H9 (cell line): ENCODE measurements at places on chromosomes 6 and 20.
A peak's percentile ranks its signal among the peaks of the same experiment; 100 is the strongest.

DNA sequence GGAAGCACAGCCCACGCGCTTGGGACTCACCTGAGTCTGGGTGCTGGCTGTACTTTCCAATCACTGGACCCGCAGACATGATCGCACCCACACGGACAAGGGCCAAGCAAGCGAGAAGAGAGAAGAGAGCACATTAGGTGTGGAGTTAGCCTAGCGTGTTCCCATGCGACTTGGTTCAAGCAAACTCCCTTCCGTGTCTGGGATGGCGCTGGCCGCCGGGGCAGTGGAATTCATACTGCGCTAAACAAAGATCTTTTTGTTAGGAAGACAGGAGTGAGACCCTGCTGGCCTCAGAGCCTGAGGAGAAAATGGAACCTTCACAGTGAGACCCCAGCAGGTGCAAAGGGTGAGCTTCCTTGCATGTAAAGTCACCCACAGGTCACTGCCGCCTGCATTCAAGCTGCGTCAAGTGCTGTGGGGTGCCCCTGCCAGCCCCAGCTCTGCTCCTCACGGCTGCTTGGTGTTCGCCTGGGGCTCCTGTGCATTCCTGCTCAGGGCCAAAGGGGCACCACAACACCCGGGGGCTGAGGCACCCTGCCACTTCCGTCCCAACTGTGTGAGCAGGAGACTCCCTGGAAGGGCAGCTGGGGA, 26.4 kb downstream of the PSMG4 start:
- no peak for DNase-seq

DNA sequence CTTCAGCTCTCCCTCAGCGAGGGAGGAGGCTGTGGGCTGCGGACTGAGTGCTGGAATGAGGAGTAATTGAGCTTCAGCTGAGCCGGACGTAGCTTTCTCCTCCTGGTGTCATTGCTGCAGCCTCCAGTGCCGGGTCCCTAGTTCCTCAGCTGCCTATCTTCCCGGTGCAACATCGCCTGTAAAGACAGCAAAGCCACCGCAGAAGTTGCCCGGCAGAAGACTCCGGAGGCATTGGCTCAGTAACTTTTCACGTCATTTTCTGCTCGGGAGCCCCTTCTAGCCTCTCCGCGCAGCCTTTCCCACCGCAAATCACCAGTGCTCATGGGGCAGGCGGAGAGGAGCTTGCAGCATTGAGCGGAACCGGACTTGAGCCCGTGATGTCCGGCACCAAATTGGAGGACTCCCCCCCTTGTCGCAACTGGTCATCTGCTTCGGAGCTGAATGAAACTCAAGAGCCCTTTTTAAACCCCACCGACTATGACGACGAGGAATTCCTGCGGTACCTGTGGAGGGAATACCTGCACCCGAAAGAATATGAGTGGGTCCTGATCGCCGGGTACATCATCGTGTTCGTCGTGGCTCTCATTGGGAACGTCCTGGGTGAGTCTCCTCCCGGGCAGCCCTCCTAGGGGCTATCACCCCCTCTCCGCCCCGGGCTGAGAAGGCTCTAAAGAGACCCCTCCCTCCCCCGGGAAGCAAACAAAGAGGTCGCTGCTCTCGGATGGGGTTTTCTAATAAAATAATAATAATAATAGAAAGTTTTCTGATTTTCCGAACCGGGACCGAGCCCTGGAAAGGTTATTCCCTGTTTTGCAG, at the start of gene HCRTR2:
TSS of gene HCRTR2 (plus strand) at position 305 of the 816 bp plus-strand sequence. CDS start at position 378, 73 bp downstream.
- DNase-seq = peak; percentile 62

DNA sequence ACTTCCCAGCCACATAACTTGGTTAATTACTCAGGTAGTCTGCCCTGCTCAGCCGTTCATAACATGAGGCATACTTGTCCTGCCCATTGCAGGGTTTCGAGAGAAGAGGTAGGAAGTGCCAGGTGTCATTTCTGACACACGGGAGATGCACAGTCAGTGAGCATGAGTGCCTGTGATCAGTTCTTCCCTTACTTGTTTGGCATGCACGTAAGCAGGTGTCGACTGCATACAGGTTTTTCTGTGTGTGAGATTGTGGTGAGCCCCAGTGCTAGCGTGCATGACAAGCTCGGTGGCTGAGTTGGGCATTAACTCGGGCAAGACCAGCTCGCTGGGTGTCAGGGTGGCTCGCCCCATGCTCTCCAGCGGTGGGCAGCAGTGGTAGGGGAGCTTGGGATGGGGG, 51.2 kb upstream of the SLC22A1 start:
- no peak for DNase-seq

DNA sequence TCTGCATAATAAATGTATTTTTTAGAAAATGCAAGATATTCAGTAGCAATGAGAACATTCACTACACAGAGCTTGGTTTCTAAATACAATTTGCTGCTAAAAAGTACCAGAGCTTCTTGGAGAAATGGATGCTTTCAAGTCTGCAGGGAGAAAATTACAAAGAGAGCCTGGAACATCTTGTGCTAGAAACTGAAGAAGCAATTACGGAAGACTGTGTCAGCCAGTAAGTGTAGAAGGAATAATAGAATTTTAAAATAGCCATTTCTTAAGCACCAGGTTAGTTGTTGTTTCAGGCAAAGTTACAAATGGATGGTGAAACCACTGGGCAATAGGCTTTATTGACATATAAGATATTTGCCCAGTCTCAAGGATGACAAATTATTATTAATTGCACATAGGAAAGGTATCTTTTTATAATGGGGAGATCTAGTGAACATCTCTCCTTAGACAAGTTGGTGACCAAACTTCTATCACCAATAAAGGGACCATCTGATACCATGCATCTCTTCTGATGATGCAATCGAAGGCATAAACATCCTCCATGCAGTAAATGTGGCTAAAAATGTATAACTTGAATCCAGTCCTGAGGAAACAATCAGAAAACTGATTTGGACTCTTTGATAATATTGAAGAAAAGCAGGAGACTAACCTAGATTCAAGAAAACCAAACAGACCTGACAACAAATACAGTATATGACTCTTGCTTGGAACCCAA, 81.7 kb downstream of the ARHGAP18 start:
- DNase-seq = no peak

GRCh38 chr20:46970937-46971630, 76.4 kb downstream of the EYA2 start:
- peak; percentile 87 for DNase-seq

- DNase-seq = no peak
These were observed 11.1 kb upstream of the ELOVL2 start for GRCh38 chr6:11055127-11055627.

GRCh38 chr20:51876313-51876940, 74.1 kb upstream of the SALL4 start:
- no peak for DNase-seq
